ENCODE measurements at places on chromosomes 6 and 20. TPM values are rescaled to one million over a fixed set of nuclear protein-coding genes. Genes with fewer than 3 reads are reported as not detected.
A peak's percentile ranks its signal among the peaks of the same experiment; 100 is the strongest.

Gene PROKR2
- not detected for polyA plus RNA-seq

Gene GPLD1
- 0.01 TPM for polyA plus RNA-seq

Gene RWDD1
- polyA plus RNA-seq: 53.8 TPM

DNA sequence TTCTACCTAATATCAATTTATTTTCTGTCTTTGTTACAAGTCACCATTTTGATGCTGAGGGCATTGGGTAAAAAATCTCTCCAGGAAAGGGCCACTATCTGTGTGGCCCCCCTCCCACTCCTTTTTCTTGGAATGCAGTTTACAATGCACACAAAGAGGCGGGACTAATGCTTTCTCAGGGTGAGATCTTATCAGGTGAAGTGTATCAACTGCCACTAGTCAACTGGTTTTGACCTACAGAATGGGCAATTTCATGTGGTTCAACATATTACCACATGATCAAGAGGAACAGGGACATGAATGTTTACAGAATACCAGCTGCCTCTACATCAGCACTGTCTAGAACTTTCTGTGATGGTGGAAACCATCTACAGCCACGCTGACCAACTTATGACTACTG is 3.7 kb downstream of the RRBP1 start:
- H3K27ac ChIP-seq: no peak overlapping the region
- peaks cover 10% of the 10 kb centered on the region for H3K36me3 ChIP-seq
- no peaks in the 10 kb centered on the region for H3K27me3 ChIP-seq
- H3K4me3 ChIP-seq: no peak overlapping the region
- H3K4me1 ChIP-seq: peaks cover 20% of the 10 kb centered on the region

- DNase-seq: no peak
- no peak overlapping the region for H3K27ac ChIP-seq
- no peak overlapping the region for H3K4me3 ChIP-seq
- H3K4me1 ChIP-seq: no peaks in the 10 kb centered on the region
- no peaks in the 10 kb centered on the region for H3K27me3 ChIP-seq
Measured at GRCh38 chr6:73339340-73339739, 14.7 kb downstream of the DPPA5 start.

DNA sequence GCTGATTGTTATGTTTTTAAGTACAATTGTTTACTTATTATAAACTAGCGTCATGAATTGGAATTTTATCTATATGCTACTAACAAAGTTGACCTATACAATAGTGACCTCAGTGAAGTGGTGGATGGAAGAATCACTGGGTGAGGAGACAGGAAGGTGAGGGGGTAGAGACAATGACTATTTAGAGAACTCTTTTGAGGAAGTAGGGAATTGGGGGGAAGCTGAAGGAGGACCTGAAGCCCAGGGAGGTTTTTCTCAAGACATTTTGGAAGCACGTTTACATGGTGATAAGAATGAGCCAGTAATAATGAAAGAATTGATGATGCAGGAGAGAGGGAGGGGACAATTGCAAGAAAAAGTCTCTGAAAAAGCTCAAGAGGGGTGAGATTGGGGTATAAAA is 96.4 kb downstream of the RPS12 start:
- DNase-seq: no peak
- no peak overlapping the region for H3K27ac ChIP-seq
- no peaks in the 10 kb centered on the region for H3K36me3 ChIP-seq
- peaks cover 14% of the 10 kb centered on the region for H3K4me1 ChIP-seq

DNA sequence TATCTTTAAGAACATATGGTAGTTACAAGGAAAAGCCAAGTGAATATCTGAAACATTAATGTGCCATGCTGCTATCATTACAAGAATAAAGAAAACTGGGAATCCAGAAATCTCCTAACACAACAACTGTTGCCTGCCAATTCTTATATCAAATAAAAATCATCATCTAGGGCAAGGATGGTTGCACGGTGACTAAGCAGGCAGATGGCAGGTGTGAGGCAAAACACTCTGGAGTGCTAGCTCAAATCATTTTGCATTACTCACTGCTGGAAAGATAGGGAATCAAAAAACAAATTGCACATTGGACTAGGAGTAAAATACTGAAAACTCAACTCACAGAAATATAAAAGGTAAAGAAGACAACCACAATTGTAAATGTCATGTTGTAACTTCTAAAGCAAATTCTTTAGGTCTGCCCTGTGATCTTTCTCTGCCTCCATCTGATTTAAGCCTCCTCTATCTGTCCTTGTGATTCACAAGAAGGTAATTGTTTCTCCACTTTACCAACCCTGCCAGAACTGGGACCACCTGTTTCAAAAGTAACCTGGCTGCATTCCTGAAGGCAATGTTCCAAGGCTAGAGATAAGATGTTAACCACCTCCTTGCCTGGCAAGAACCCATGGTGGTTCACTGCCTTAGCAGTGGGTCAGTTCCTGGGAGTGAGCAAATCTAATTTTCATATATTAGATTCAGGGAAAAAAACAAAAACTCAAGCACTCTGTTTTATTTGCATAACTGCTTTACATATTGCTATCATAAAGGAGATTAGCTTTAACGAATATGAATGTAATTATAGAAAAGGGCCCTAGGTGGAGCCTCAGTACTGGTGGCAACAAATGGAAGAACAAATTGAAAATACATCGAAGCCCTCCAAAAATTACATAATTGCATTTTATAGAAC is 33.1 kb upstream of the LCA5 start:
- peak overlapping the region; percentile 20 for H3K4me3 ChIP-seq
- no peaks in the 10 kb centered on the region for H3K4me1 ChIP-seq
- H3K36me3 ChIP-seq: no peaks in the 10 kb centered on the region
- no peaks in the 10 kb centered on the region for H3K27me3 ChIP-seq

DNA sequence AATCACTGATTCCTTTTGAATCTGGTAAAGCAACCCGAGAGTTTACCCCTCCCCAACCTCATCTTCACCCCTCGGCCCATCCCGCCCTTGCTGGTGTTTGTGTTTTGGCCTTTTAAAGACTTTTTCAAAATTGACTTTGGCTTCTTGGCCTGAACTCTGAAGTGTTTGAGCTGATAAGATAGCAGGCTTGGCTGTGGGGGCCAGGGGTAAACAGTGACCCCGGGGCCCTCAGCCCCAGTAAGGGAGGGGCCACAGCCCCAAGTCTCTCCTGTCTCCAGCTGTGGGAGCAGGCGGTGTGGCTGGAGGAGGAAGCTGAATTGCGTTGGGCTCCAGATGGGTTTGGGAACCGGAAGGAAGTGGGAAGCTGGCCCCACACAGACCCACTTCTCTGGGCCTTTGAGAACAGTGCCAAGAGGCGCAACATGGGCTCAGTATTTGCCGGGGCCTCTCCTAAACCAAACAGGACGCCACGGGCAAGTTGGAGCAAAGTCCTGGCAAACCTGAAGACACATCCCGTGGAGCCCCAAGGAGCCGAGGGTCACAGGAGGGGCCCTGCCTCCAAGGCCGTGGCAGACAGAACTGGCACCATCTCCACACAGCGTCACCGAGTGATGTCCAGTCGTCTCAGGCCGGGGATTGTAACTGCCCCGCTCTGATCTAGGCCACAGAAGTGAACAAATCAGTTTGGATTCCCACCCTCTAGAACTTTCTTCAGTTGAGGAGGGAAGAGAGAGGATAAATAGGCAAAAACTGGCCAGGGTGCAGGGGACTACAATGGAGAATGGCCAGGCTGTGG is 54.3 kb upstream of the PTPN1 start:
- no peaks in the 10 kb centered on the region for H3K36me3 ChIP-seq
- no peaks in the 10 kb centered on the region for H3K27me3 ChIP-seq
- no peak for DNase-seq
- H3K27ac ChIP-seq: no peak overlapping the region
- H3K4me1 ChIP-seq: peaks cover 10% of the 10 kb centered on the region

GRCh38 chr6:99501762-99502161 is 13.5 kb downstream of the USP45 start:
- DNase-seq: no peak
- H3K27ac ChIP-seq: no peak overlapping the region
- peaks cover 1% of the 10 kb centered on the region for H3K36me3 ChIP-seq
- no peak overlapping the region for H3K4me3 ChIP-seq
- H3K27me3 ChIP-seq: no peaks in the 10 kb centered on the region

DNA sequence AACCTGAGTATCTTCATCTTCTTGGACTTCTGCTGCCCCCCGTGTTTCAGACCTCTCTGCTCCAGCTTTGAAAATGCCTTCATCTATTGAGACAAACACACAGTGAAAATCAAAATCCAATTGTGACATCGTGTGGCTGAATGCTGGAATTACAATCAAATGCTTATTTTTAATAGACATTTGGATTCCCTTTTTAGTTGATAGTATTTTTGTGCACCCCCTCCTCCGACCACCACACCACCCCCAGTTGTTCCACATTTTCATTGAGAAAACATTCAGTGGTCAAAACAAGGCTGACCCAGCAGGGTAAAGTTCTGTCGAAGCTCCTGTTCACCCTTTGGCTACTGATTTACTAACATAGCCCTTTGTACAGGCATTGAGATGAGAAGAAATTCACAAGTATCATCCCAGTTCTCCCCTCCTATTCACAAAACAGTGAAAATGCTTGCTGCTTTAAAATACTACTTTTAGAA is 79.0 kb downstream of the NRSN1 start:
- H3K27me3 ChIP-seq: no peaks in the 10 kb centered on the region
- no peak overlapping the region for H3K4me3 ChIP-seq
- no peak overlapping the region for H3K27ac ChIP-seq
- H3K4me1 ChIP-seq: no peaks in the 10 kb centered on the region

DNA sequence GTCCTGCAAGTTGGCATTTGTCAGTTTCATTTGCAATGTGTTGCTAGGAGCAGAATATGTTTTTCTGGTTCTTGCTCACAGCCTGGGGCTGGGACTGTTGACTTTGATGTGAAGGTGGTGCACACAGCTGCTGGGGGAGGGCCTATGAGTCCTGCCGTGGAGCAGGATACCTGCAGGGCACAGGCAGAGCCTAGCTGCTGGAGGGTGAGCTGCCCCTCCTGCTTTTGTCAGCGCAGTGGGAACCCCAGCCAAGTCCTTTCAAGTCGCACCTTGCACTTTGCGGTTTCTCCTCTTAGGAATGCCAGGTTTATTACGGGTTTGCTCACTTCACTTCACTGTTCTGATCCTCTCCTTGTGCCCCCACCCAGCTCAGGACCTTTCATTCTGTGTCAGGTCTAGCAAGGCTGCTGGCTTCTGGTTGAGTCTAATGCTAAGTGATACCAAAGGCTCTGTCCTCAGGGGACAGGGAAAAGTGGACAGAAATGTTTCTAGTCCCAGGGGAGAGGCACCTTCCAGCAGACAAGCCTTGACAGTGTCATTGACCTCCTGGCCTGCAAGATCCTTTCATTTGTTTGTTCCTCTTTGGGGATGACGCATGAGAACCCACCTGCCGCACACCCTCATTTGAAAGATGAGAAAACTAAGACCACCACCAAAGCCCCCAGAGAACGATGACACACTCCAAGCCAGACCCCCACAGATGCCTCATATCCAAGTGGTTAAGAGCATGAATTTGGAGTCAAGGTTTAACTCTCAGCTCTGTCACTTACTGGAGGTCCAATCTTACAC is 2.7 kb upstream of the SPO11 start:
- DNase-seq: no peak
- H3K27me3 ChIP-seq: peaks cover 2% of the 10 kb centered on the region
- no peak overlapping the region for H3K27ac ChIP-seq
- no peaks in the 10 kb centered on the region for H3K36me3 ChIP-seq

GRCh38 chr6:101502818-101503217 is 109.3 kb downstream of the GRIK2 start:
- H3K4me3 ChIP-seq: no peak overlapping the region
- no peaks in the 10 kb centered on the region for H3K4me1 ChIP-seq
- no peak for DNase-seq

- no peaks in the 10 kb centered on the region for H3K27me3 ChIP-seq
- DNase-seq: peak; percentile 48
Measured at GRCh38 chr6:66865771-66866170, 1158.7 kb upstream of the EYS start.

DNA sequence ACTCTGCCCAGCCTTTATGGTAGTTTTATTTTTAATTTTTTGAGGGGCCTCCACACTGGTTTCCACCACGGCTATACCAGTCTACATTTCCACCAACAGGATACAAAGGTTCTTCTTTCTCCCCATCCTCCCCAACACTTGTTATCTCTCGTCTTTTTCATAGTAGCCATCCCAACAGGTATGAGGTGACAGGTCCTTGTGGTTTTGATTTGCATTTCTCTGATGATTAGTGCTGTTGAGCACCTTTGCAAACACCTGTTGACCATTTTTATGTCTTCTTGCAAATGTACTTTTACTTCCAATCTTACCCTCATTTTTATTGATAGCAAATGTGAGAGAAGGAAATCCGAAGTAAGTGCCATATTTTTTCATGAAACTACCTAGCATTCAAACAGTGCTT is 195.4 kb upstream of the PREP start:
- H3K36me3 ChIP-seq: no peaks in the 10 kb centered on the region
- DNase-seq: no peak
- H3K4me1 ChIP-seq: peaks cover 24% of the 10 kb centered on the region
- H3K4me3 ChIP-seq: no peak overlapping the region

DNA sequence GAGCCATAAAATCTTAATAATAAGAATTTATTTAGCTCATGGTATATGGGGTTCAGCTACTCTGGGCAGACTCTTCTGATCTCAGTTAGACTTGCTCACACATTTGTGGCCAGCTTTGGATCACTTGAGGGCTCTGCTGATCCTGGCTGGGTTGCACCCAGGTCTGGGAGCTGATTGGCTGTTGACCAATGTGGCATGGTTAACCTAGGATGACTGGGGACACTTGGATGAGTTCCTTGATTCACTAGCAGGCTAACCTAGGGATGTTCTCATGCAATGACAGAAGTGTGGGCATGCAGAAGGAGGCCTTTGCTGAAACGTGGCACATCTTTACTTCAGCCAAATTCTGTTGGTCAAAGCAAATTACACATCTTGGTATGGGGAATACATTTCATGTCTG is 569.5 kb downstream of the UTRN start:
- DNase-seq: no peak
- no peak overlapping the region for H3K4me3 ChIP-seq
- H3K27me3 ChIP-seq: no peaks in the 10 kb centered on the region
- H3K4me1 ChIP-seq: no peaks in the 10 kb centered on the region
- H3K36me3 ChIP-seq: no peaks in the 10 kb centered on the region
- no peak overlapping the region for H3K27ac ChIP-seq

DNA sequence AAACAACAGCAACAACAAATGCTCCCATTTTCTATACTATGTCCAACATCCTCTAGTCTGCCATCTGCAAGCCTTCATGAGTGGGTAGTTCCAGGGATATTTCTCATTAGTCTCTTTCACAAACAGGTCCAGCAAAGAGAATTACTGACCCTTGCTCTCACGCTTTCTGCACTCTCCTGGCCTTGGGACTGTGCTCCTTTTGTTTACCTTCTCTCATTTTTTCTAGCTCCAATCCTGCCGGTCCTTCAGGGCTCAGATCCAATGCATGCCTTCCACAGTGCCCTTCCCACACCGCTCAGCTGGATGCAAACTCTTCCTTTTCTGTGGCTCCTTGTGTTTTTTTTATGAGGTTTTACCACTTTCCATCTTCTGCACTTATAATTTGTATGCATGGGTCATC is 47.2 kb downstream of the ADTRP start:
- H3K36me3 ChIP-seq: no peaks in the 10 kb centered on the region
- no peaks in the 10 kb centered on the region for H3K4me1 ChIP-seq
- peak overlapping the region; percentile 3 for H3K27ac ChIP-seq
- no peak overlapping the region for H3K4me3 ChIP-seq

DNA sequence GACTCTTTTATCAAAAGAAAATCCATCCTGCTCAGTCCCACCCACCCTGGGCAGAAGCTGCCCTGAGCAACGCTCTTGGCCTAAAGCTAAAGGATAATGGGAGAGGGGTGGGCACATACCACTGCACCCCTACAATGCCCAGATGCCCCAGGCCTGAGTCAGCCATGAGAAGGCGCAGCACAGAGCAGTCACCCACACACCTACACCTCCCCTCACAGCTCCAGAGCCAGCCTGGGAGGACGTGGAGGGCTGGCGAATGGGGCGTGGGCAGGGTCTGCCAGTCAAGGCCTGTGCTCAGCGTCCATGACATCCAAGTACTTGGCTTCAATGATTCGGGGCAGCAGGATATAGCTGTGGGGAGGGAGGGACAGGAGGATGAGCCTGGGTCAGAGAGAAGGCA is 11.5 kb downstream of the SLC4A11 start:
- peak; percentile 30 for DNase-seq
- H3K27me3 ChIP-seq: no peaks in the 10 kb centered on the region
- no peaks in the 10 kb centered on the region for H3K4me1 ChIP-seq
- peaks cover 1% of the 10 kb centered on the region for H3K36me3 ChIP-seq
